Left colon (tissue), 2 donors: ENCODE measurements at places on chromosomes 6 and 20.

- DNase-seq, result no peak
Measured at GRCh38 chr6:10458287-10458686, 43.4 kb upstream of the TFAP2A start.

DNA sequence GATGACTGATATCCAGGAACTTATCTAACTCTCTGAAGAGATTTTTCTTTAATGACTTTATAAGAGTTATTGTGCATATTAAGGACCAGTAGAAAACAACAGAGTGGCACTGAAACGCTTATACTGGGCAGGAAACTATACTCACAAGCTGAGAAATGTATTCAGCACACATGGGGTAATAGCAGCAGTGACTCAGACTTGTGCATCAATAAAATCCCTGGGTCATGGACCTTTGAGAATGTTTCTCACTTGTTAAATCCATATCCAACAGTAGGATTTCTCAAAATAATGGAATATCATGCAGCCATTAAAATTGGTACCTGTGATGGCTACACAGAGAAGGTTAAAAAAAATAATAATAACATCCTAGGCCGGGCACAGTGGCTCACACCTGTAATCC lies 219.5 kb downstream of the BTBD9 start:
- DNase-seq, result no peak

DNA sequence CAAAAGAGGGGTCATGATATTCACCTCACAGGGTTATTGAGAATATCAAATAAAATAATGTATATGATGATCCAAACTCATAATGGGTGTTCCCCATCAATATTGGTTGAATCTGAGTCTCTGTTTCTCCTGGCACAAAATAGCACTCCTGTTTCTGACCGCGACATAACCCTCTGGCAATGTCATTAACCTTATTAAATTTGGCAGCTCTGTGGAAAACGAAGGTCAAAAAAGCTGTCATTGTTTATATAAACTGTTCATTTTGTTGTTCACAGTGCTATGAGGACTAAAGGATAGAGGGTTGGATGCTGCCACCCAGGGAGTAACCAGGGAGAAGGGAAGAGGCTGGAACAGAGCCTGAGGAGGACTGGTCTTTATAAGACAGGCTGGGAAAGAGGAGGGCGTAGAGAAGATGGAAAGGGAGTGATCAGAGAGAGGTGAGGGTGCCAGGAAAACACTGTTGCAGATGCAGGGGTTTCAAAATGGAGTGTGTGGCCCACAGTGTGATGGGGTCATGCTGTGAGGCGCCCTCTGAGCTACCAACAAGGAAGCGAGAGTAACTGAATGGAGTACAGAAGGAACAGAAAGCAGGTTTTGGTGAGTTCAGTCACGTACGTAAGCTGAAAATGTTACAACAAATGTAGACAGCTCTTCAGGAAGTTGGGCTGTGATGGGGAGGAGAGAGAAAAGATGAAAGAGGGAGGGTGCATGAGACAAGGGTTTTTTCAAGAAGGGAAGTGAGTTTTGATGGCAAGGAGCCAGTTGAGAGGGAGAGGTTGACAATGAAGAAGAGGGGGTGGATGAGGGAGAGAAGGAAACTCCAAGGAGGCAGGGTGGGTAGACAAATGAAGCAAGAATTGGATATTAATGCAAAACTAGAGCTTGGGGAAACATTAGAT lies 251.6 kb upstream of the TAB2 start:
- DNase-seq, result no peak

GRCh38 chr20:48926821-48927220 lies 5.3 kb downstream of the ARFGEF2 start:
- no peak for DNase-seq

- no peak for DNase-seq
Measured at GRCh38 chr6:156870924-156871539, 93.9 kb downstream of the ARID1B start.

GRCh38 chr20:23308024-23308423 lies 42.6 kb upstream of the NXT1 start:
- no peak for DNase-seq

DNA sequence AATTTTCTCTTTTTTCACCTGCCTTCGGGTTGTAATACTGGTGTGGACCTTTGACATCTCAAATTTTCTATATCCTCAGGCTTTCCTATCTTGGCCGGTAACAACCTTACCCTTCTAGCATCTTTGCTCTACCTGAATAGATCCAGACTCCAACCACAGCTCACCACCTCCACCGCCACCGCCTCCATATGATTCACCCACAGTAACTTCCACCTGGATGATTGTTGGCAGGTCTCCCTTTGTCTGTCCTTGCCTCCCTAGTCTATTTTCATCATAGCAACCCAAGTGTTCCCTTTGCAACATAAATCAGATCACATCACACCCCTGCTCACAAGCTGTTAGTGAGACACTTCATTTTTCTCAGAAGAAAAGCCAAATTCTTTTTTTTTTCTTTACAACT lies 525.8 kb upstream of the POU3F2 start:
- DNase-seq, result no peak

- no peak for DNase-seq
Measured at GRCh38 chr6:29790626-29791025, 37.0 kb upstream of the HLA-G start.

GRCh38 chr20:14470977-14471661 lies 133.7 kb upstream of the FLRT3 start:
- DNase-seq, result no peak

- DNase-seq, result no peak
Measured at GRCh38 chr6:170405311-170405975, 98.9 kb downstream of the FAM120B start.

DNA sequence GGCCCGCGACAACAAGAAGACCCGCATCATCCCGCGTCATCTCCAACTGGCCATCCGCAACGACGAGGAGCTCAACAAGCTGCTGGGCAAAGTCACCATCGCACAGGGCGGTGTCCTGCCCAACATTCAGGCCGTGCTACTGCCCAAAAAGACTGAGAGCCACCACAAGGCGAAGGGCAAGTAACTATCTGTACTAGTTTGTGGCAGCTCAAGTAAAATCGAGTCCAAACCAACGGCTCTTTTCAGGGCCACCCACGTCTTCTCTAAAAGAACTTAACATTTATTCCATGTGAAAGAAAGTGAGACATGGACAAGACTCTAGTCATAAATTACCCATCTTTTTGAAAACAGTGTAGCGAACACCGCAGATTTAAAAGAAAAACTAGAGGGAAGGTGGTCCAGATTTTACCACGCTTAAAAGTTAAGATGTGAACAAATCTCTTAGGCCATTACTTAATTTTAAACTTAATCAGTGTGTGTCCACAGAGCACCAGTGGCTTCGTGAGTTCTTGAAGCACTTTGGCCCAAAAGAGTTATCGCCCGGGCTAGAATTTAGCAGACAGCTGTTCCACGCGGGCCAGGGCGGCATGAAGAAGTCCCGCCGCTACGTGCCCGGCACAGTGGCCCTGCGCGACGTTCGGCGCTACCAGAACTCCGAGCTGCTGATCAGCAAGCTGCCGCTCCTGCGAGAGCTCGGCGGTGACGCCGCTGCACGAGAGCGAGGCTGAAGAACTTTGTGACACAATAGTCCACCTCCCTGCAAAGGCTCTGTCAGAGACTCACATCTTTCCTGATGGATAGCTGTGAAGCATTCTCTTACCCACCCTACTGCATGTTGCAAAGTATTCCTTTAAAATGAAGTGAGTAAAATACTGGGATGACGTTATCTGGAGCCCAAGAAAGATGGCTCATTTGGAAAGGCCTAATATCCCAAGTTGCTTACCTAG lies 113.9 kb upstream of the PRSS16 start:
- DNase-seq, result peak; percentile 87

DNA sequence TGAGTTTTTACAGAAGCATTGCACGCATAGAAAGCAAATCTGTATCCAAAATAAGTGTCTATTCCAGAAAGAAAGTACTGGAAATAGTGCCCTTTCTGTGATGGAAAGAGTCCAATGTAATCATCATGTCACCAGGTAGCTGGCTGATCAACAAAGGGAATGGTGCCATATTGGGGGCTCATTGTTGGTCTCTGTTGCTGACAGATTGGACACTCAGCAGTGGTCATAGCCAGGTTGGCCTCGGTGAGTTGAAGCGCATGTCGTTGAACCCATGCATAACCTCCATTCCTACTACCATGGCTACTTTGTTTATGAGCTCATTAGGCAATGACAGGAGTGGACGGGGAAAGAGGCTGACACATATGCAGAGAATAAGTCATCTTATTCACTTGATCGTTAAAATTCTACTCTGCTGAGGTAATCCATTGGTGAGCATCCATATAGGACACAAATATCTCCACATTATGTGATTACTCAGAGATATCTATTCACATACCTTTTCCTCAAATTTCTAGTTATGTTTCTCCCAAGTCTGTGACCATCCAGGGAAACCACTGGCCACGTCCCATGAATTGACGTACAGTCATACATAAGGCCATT lies 560.5 kb downstream of the HAO1 start:
- DNase-seq, result no peak

DNA sequence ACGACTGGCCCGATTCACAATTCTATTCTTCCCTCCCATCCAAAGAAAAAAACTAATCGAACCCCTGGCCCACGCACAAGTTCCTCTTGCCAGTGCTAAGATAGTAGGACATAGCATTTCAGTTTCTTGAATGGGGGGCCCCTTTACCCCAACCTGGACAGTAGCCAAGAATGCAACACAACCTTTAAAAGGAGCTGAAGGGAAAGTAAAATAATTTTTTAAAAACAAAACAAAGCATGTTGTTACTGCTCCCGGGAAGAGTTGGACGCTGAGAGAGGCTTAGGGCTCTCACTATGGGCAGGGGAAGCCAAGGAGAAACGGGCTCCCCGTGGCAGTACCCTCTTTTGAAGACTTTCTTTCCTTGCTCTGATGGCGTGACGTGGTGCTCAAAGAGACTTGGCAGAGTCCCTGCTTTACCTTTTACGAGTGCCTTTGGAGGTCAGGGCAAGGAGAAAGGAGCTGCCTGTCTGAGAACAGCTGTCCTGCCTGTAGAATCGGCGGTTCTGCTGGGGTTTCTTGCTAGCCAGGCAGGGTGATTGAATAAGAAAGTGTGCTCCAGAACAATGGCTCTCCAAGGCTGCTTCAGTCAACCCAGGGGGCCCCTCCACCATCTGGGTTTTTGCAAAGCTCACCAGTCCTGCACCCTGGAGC lies 5.8 kb downstream of the TFAP2C start:
- DNase-seq, result no peak

DNA sequence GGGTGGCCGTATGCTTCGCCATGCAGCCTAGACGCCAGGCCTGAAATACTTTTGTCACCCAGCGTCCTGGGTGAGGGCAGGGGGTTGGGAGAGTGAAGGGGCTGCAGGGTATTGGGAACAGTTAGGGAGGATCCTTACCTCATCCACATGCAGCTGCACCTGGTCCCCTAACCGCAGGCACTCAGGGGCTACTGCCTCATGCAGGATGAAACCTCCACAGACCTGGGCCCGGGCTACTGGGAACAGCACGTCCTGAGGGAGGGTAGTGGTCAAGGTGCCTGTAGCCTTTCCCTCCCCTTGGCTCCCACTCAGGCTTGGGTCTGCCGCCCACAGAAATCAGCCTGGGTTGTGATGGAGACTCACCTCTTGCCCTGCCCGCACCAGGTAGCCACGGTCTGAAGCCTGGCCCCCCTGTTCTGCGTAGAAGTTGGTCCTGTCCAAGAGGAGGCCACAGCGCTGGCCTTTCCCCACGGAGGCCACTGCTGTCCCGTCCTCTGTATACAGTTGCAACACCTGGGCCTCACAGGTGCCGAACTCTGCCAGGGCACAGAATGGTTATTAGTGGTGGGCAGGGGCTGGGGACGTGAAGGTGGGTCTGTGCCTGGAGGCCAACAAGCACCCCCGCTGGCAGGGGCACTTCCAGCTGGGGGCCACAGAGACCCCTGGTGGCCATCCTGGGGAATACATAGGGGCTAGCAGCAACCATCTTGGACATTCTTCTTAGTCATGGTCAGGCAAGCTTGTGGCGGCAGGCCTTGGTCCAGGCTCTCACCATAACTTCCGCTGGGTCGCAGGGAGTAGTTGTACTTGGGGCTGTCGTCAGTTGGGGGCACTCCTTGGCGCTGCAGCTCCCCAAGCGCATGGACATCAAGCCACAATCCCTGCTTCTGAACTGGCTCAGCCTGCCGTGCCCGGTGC lies 8.6 kb downstream of the AARS2 start:
- no peak for DNase-seq

GRCh38 chr20:46172455-46172854 lies 54.3 kb downstream of the CD40 start:
- no peak for DNase-seq

DNA sequence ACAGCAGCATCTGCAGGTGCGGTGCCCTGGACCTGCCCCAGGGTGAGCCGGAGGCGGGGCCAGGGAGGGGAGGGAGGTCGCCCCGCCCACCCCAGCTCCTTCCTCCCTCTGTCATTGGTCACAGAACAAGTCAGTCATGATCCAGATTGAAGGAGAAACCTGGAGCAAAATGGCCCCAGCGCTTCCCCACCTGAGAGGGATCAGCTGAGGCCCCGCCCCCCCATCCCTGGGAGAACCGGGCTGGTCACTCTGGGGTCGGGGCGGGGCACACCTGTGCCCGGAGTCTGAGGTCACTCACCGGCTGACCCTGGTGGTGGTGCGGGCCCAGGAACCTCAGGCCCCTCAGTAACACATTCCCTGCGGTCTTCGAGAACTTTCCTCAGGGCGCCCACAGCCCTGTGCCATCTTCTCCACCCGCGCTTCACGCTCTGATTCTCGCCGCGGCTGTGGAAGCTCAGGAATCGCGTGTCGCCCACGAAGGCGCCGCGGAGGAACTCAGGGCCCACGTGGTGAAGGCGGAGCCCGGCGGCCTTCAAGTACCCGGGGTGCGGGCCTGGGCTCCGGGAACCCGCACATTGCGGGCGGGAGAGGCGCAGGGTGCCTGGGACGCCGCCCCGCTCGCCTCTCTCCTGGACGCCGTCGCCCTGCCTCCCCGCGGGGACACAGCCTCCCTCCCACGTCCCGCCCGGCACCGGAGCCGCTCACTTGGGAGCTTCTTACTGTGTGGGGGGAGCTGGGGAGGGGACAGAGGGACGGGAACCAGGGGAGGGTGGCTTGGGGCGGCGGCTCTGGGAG lies 36.4 kb upstream of the HLA-C start:
- DNase-seq, result peak; percentile 69

DNA sequence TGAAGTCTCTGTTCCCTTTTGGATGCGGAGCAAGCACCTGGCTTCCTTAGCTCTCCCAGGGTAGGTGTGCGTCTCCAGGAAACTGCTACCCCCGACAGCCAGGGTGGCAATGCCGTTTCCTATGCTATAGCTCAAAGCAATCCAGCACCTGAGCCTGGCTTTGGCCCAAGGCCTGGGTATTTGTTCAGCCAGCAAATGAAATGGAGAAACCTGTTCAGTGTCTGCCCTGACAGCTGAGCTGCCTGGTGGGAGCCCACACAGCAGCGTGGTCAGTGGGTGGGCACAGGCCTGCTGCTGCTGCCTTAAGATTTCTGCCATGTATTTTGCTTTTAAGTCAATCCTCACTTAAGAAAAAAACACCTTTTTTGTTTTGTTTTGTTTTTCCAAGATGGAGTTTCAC lies 13.7 kb downstream of the SPATA2 start:
- no peak for DNase-seq

GRCh38 chr6:107274288-107274687 lies 159.0 kb upstream of the BEND3 start:
- no peak for DNase-seq

- no peak for DNase-seq
Measured at GRCh38 chr20:46637020-46637419, 14.2 kb downstream of the SLC13A3 start.
